ENCODE measurements at places on chromosomes 11 and 22. TPM values are rescaled to one million over a fixed set of nuclear protein-coding genes. Genes with fewer than 3 reads are reported as not detected.

DNA sequence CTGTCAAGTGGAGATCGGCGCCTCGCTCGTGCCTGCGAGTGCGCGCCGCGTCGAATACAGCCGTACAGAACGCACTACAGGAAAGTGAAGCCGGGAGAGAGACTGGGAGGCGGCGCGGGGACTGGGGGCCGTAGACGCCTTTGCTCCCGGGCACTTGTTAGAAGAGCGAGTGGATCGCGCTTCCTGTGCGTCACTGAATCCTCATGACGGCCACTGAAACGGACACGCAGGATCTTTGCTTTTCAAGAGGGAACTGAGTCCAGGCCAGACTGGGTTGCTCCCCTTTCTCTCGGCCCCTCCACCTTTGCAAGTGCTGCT, 314 bp downstream of the RIC8A start:
- DNase-seq, result no peak

GRCh38 chr11:1735271-1735670, 15.1 kb downstream of the IFITM10 start:
- DNase-seq, result no peak

MS4A5 gene
- total RNA-seq, result not detected

OR6Q1 gene
- total RNA-seq, result not detected

DNA sequence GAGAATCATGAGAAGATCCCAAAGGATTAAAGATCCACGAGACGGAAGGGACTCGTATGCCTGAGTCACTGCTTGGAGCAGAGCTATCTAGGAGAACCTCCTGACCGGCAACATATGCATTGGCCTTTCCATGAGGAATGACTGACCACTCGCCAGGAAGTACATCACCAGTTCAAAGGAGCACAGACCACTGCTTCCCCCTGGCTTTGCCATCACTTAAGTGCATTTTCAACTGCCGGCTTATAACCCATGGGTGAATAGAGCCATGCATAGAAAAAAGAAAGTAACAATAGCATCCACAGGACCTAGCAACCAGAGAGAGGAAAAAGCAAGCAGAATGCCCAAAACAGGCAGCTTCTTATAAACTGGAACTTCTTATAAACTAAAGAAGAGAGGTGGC, 98.3 kb upstream of the ZC3H12C start:
- DNase-seq, result no peak

DNA sequence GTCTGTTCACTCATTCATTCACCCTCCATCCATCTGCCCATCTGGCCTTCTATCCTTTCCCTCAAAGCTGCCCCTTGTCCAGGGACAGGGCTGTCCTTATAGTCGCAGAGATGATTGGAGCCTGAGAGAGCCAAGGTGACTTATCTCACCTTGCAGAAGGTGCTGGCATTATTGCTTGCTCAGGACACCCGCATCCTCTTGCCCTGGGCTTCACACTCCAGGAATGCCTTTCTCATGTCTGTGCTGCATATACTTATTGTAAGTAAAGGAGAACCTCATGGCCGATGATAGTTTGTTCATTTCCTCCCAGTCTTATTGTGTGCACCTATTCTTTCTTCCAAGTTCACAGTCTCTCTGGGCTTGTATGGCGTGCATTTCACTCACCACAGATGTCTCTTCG, 49.1 kb upstream of the CCDC188 start:
- DNase-seq, result no peak

DNA sequence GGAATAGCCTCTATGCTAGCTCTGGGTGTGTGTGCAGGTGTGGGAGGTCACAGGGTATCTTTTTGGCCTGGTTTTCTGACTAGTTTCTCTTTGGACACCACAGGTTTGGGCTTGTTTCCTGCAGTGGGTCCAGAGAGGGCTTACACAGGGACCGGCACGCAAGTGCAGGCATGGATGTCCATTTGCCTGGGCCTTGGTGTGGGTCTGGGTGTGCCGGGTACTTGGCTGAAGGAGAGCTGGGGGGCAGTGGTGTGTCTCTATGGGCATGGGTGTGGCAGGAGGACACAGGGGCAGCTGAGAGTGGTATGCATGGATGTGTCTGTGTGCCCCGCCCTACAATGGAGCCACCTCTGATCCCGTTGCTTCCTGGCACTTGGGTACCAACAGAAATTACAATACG, 7.5 kb upstream of the KCNJ11 start:
- DNase-seq, result no peak

KDELR3 gene
- total RNA-seq, result 5.3 TPM

- DNase-seq, result no peak
These were observed 47.0 kb downstream of the TNRC6B start for GRCh38 chr22:40224702-40225101.

- DNase-seq, result peak; percentile 32
These were observed 718.8 kb downstream of the CNTN5 start for GRCh38 chr11:99739464-99740089.

APOL6 gene
- total RNA-seq, result 0.02 TPM

DNA sequence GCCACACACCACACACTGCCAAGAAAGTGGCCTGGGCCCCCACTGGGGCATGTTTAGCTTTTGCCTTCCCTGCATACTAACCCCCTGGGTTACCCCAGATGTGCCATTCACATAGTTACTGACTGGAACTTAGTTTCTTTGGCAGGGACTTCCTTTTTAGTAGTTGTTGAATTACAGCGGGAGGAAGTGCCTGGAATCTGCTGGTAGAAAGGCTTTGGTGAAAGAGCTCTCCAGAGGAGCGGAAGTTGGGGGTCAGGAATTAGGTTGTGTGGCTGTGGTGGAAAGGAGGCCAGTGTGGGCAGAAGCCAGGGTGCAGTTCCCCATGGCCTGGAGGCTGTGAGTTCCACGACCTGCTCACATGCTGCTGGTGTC, 69.0 kb downstream of the MED15 start:
- no peak for DNase-seq

FGF19 gene
- 0.34 TPM for total RNA-seq

DNA sequence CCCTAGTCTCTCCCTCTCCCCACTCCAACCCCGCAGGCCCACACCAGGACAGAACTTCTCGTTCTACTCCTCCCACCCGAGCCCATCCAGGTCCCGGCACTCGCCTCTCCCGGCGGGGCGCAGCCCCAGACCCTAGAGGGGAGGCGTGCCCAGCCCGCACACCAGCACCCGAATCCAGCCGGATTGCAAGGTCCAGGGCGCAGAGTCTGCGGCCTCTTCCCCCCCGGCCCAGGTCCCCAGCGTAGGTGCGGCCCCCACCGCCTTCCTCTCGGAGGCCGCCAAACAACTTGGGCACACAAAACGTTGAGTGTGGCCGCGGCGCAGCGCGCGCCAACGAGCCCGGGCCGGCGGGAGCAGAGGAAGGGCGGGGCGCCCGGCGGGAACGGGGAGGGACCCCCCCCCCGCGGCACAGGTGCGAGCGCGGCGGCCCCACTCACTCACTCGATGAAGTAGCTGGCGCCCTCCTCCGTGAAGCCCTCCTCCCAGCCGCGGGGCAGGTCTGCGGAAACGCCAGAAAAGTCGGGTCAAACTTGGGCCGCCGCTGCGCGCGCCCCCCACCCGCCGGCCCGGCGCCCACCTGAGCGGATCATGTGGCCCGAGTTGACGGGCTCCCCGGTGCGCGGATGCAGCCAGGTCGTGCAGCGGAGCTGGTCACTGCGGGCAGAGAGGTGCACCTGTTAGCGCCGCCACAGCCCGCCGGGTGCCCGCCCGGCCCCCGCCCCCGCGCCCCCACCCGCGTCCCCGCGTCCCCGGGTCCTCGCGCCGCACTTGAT, 480 bp downstream of the PLEKHA7 start:
- peak; percentile 23 for DNase-seq

OR51B4 gene
- total RNA-seq, result not detected

DNA sequence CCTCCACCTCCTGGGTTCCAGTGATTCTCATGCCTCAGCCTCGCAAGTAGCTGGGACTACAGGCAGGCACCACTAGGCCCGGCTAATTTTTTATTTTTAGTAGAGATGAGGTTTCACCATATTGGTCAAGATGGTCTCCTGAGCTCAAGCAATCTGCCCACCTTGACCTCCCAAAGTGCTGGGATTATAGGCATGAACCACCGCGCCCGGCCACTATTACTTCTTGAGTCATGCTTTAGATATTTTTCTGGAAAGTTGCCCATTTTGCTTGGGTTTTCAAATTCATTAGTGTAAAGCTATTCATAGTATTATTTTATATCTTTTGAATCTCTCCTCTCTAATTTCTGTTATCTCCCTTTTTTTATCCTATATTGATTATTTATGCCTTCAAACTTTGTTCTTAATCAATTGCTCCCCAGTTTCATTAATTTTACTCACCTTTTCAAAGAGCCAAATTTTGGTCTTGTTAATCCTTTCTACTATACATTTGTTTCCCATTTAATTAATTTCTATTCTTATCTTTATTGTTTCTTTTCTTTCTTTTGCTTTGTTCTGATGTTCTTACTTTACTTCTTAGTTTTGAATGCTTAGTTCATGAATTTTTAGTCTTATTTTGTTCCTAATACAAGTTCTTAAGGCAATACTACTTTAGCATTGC, 10.3 kb upstream of the RAC2 start:
- DNase-seq, result no peak

TRPM5 gene
- total RNA-seq, result 0.09 TPM

GRCh38 chr11:46918788-46919513, 601 bp upstream of the LRP4 start:
- no peak for DNase-seq

- DNase-seq, result peak; percentile 64
These were observed 15.0 kb downstream of the RHOD start for GRCh38 chr11:67071420-67072284.

OTOG gene
- not detected for total RNA-seq

MRGPRE gene
- not detected for total RNA-seq

- no peak for DNase-seq
These were observed 348.1 kb downstream of the BRD1 start for GRCh38 chr22:49479566-49479965.

PLAAT2 gene
- not detected for total RNA-seq

- no peak for DNase-seq
These were observed 10.1 kb downstream of the CEP57 start for GRCh38 chr11:95800438-95800837.

C11orf65 gene
- 1.0 TPM for total RNA-seq

DNA sequence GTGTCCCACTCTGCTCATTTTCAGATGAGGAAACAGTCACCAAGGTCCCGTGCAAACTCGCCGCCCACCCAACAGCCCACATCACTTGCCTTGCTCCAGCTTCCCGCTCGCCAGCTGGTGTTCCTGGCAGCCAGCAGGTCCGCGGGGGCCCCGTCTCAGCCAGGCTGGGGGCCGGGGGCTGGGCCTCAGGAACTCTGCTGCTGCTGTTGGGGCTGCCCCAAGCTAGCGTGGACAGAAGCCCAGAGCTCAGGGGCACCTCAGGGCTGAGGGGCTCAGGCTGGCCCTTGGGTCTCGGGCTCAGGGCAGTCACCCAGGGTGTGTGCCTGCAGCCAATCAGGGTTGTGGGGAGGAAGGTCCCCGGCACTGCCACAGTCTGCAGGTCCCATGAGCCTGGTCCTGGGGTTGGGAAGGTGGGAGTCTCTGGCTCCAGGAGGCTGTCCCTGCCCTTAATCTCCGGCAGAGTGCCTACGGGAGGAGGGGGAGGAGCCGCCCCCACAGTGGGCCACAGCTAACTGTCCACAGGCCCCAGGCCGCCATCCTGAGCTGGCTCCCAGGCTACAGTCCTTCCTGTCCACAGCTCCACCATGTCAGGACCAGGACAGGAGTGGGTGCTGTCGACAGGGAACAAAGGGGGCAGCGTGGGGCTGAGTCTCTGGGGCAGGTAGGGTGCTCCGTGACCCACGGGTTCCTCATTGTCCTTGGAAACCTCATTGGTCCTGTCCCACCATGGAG, 65.2 kb downstream of the ARFGAP3 start:
- DNase-seq, result no peak

DNA sequence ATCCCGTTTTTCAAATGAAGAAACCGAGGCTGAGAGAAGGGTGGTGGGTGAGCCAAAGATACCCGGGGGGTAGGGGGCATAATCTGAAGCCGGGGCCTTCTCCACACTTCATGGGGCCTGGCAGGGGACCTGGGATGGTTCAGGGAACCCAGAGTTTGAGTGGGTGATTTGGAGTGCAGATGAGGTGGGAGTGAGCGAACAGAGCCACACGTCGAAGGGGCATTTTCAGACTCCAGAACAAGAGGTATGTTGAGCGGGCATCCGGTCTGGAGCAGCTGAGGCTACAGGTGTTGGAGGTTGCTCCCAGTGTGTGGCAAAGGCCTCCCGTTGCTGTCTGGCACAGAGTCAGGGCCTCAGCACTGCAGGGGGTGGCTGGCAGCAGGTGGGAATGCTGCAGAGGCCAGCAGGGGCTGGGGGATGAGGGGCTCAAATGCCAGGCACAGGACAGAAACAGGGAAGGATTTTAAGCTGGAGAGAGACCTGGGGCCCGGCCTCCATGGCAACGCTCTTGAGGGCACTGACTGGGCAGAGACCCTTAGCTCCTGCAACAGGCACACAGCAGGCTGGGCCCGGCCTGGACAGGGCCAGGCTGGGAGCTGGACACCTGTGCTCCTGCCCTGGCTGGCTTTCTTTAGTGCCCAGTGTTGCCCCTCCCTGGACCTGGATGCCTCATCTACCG, 46.2 kb downstream of the WNT11 start:
- no peak for DNase-seq

DNA sequence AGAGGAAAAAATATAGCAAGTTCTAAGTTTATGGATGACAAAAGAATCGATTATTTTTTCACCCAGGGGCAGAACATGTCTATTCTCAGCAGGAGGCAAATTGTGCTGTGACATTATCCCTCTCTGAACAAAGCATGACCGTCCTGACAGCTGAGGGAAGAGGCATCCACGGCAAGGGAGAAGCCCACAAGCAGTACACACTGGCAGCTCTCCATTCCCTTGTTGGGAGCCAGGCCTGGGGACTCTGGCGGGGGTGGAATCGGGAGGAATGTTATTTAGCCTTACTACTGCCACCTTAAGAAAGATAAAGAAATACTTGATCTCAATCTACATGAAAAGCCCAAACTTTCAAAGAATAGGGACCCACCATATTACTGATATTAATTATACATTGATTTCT, 3.4 kb downstream of the KIRREL3 start:
- no peak for DNase-seq

CRYBB3 gene
- total RNA-seq, result not detected

- DNase-seq, result peak; percentile 38
These were observed 517 bp downstream of the HIRA start for GRCh38 chr22:19430890-19431541.

- no peak for DNase-seq
These were observed 25.4 kb downstream of the MMP20 start for GRCh38 chr11:102599642-102600261.

MADD gene
- total RNA-seq, result 56.2 TPM

- DNase-seq, result no peak
These were observed 4.0 kb downstream of the POGLUT3 start for GRCh38 chr11:108494182-108494581.

GRCh38 chr11:70010774-70011173, 67.3 kb upstream of the ANO1 start:
- no peak for DNase-seq

DNA sequence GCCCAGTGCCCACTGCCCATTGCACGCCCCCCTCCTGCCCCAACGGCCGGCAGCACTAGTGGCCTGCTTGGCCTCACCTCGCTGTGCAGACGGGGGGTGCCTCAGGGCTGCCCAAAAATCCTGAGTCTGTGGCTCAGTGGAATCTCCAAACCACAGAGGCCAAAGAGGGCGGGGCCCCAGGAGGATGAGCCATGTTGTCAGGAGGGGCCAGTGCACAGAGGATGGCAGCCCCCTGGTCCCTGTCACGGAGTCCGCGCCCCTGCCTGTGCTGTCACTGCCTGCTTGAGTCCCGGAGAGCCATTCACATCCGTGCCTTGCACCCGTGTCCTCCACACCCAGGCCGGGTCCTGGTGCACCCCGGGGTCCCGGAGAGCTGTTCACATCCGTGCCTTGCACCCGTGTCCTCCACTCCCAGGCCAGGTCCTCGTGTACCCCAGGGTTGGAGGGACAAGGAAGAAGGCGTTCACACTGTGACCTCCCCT, 36.4 kb upstream of the MUC5AC start:
- DNase-seq, result no peak

PNPLA5 gene
- total RNA-seq, result not detected

GRCh38 chr22:46078241-46079092, 71.9 kb upstream of the PPARA start:
- no peak for DNase-seq
